ENCODE measurements at places on chromosomes 4 and X.

- DNase-seq, result no peak
Observed at GRCh38 chrX:1488141-1488540, 35.4 kb upstream of the ASMTL start.

DNA sequence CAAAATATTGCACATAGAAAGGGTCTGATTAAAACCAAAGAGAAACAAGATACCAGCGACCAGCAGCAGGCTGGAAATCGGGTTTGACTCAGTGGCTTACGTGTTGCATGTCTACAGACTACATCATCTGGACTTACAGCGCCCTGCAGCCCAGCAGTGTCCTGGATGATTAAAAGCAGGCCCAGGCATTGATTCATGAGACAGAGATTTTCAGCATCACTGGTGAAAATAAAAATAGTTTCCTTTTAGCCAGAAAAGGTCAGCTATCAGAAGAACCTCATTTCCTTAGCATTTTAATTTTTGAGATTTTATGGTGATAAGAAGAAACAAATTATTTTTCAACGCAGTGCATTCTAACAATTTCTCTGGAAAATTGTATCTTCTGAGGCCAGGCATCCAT is 190.6 kb downstream of the PTTG2 start:
- no peak for DNase-seq

- DNase-seq, result no peak
Observed at GRCh38 chr4:174449944-174450785, 72.1 kb downstream of the HPGD start.

GRCh38 chr4:4247696-4248028 is 361 bp downstream of the TMEM128 start:
- no peak for DNase-seq

DNA sequence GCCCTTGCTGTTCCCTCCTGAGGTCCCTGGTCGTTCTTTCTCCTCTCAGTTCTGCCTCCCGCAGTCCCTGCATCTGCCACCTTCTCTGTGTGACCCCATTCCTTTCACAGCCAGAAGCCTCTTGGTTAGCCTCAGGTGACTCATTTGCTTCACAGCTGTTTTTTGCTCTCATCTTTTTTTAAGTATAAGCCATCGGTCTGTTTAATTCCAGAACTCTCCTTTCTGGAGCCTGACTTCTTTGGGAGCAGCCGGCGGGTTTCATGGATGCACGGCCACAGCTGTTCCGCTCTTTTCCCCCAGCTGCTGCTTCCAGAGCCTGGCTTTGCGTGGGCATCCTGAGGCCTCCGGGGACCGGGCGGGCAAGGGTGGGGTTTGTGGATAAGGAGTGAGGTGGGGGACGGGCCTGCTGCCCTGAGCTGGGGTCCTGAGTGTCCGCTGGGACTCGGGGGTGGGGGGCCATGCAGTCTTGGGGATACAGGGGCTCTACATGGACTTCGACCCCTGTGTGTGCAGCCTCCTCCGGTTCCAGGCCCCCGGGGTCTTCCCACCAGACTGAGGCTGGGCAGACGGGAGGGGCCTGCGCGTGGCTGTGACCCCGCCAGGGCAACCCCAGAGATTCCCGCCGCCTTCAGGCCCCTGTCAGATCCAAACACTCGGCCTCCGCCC is 46.7 kb downstream of the PCGF3 start:
- no peak for DNase-seq

DNA sequence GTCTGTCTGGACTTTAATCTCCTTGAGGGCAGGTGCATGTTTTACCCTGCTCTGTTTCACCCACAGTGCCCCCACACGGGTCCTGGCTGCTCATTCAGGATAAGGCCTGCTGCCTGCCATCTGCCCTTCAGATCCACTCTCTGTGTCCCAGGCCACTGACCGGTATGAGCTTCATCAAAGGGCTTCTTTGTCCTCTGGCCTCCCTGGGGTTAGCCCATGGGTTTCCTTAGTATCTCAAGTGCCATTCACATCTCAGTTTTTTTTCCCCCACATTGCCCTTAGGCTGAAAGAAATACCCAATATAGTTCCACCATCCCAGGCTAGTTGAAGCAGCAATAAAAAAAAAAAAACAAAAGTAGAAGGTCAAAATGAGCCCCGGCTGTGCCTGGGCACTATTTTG is 9.3 kb downstream of the CD99L2 start:
- DNase-seq, result no peak

DNA sequence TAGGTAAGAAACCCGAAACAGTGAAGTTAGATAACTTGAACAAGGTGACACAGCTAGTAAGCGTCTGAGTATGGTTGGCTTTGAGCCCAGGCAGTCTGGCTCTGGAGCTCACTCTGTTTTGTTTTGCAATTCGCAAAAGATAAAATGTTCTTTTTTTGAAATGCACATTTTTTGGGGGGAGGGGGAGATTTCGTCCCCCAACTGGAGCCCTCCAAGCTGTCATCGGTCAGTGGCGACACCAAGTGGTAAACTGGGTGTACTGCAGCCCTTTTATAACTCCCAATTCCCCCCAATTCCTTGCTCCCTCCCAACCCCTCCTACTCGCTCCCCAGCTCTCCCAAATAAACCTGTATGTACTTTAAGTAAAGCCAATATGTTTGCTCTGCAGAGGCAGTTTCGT is 2.8 kb upstream of the CLCN5 start:
- DNase-seq, result no peak

DNA sequence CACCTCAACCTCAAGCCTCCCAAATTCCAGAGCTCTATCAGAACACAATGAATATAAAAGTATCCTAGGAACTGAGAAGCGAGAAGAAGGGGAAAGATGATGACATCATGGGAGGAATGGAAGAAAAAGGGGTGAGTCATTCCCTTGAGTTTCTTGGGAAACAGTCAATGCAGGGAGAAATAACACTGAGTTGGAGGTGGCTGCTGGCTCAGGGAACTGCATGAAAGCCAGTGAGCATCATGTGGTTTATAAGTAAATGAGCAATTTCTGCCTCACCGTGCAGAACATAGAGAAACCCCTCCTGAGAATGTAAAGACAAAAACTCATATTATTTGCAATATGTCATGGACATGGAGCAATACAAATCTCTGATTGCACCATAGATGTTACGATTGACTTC is 73.3 kb downstream of the SHOX start:
- peak; percentile 37 for DNase-seq

DNA sequence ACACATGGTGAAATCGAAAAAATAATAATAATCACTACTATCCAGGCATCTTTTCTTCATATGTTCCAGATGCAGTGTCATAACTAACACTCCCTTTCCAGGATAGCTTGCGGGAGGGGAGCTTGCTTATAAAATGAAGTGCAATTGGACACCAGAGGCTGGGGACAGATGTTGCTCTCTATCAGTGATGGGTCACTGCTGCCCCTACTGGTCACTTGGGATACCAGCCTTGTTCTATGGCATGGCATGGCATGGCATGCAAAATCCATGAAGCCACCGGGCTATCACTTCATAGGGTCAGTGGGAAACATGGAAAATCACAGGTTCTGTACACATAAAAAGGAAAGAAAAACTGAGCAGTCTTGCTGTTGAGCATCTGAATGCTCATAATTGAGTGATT is 168.1 kb downstream of the GLRA2 start:
- no peak for DNase-seq

- DNase-seq, result no peak
Observed at GRCh38 chr4:60809486-60809800, 390.7 kb upstream of the ADGRL3 start.

GRCh38 chr4:86223472-86223871 is 136.4 kb downstream of the MAPK10 start:
- DNase-seq, result no peak

DNA sequence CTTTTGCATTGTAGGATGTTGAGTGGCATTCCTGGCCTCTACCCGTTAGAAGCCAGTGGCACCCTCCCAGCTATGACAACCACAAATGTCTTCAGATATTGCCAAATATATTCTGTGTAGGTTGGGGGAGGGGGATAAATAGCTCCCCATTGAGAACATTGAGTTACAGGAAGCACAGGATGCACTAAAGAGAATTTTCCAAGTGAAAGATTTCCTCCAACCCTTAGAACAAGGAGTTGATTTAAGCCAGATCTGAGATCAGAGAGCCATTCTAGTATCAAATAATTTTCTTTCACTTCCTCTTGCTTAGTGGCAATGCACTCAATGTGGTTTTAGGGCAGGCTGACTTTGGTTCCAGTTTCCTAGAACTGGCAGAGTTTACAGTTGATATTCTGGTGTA is 436.6 kb downstream of the C4orf33 start:
- no peak for DNase-seq

DNA sequence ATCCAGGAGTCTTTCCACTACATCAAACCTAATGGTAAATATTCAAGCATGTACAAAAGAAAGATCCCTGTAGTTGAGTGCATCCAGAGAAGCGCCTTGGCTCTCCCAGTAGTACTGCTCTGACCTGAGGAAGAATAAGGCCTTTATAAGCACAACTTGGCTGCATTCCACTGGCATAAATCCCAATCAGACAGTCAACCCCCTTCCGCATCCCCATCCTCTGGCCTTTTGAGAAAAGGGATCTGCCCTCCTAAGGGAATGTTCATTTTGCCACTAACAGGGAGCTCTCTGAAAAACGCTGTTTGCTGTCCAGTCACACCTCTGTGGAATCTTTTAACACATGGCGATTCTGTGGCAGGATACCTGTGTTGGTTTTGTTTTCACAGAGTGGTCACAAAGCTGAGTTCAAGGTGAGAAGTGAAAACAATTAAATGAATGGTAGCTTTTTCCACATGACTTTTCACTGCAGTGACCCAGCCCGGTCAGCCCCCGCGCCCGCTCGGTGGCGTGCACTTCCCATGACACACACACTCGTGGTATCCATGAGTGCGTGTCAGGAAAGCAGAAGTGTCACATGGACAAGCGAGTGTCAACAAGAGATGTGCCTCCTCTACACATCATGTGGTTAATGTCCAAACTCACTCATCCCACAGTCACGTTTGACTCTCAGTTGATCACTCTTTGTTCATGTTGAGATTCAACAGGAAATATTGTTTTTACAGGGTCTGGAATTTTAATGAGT is 112.2 kb upstream of the ENPP6 start:
- DNase-seq, result no peak

DNA sequence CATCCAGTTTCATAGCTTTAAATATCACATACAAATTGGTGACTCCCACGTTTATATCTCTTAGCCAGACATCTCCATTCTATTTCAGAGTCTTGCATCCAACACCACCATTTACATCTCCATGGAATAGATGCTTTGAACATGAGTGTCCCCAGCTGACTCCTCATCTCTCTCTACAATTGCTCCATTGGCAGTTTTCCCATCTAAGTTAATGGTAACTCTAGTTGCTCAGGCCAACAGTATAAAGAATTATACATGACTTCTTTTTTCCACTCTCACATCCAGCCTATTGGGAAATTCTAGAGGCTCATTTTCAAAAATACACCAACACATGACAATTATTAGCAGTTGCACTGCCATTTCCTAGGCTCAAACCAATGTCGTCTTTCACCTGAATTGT is 388.2 kb downstream of the STIM2 start:
- peak; percentile 32 for DNase-seq

DNA sequence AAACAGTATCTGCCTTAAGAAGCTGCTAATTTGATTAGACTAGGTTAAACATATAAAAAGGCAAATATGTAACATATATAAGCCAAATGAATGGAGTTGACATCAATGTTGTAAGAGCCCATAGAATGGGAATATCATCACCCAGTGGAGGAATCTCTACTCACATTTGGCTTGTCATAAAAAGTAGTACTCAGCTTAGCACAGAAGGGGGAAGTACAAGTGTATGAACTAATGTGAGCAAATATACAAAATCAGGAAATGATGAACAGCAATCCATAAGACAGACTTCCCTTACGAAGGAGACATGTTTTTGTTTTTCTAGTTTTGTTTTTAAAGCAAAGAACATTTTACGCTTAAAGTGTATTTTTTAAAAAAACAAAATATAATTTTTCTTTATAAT is 74.9 kb downstream of the MAB21L2 start:
- DNase-seq, result no peak

DNA sequence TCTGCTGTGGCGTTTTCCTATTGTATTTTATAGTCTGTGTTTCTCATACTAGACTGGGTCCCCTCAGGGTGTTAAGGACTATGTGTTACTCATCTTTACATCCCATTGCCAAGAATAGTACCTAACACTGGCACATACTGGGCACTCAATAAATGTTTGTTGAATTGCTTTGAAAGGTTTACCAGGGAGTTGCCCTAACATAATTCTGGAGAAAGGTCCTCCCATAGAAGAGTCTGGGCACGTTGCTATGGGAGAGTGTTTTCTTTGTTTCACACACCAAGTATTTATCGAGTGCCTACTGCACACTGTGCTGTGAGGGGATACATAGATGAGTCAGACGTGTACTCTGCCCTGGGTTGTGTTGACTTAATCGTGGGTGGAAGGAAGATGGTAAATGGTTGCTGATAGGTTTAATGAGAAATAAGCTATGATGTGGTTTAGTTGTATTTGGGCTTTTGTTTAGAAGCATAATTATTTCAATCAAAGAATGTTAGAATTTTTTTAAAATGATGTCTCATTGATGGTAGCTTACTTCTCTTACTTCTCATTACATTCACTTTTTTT is 42.9 kb downstream of the AFF1 start:
- no peak for DNase-seq
